Islet precursor cell (in vitro differentiated cells): ENCODE measurements at places on chromosomes 4 and X.

GRCh38 chr4:168656055-168656660, 159.3 kb downstream of the PALLD start:
- DNase-seq, result no peak

DNA sequence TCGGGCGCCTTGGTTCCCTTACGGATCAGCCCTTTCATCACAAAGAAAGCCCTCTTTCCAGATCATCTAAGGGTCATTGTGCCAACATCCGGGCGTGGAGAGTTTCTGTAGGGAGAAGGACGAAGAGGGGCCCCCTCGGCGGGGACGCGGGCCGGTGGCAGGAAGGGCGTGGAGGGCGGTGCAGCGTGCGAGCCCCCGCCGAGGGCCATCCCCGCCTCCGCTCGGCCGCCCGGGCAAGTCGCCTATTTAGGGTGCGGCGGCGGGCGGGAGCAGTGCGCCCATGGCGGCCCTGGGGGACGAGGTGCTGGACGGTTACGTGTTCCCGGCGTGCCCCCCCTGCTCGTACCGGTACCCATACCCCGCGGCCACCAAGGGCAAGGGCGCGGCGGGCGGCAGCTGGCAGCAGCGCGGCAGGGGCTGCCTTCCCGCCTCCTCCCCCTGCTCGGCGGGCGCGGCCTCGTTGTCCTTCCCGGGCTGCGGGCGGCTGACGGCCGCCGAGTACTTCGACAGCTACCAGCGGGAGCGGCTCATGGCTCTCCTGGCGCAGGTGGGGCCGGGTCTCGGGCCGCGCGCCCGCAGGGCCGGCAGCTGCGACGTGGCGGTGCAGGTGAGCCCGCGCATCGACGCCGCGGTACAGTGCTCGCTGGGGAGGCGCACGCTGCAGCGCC, at the start of gene ZAR1:
ZAR1 (plus strand) TSS at position 241 of the 668 bp plus-strand sequence; CDS start at position 281, 40 bp downstream.
- DNase-seq, result no peak

GRCh38 chr4:166252487-166253402, 379.7 kb downstream of the TLL1 start:
- DNase-seq, result no peak

GRCh38 chr4:133929531-133930239, 271.9 kb downstream of the PABPC4L start:
- no peak for DNase-seq

GRCh38 chr4:121551881-121552280, 144.9 kb downstream of the ANXA5 start:
- DNase-seq, result no peak

GRCh38 chr4:186137196-186137794, 32.8 kb downstream of the FAM149A start:
- DNase-seq, result no peak

- DNase-seq, result no peak
Measured at GRCh38 chr4:110211007-110211769, 12.8 kb upstream of the ELOVL6 start.

DNA sequence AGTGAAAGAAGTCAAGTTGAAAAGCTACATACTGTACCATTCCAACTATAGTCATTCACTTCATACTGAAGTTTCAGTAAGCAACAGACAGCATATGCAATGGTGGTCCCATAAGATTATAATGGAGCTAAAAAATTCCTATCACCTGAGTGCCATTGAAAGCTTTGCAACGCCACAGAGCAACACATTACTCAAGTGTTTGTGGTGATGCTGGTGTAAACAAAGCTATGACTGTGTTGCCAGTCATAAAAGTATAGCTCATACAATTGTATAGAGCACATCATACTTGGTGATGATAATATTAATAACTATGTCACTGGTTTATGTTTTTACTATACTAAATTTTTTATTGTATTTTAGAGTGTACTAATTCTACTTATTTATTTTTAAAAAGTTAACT, 78.9 kb downstream of the NAF1 start:
- DNase-seq, result no peak

- no peak for DNase-seq
Measured at GRCh38 chr4:164780839-164781238, 26.9 kb downstream of the SMIM31 start.

DNA sequence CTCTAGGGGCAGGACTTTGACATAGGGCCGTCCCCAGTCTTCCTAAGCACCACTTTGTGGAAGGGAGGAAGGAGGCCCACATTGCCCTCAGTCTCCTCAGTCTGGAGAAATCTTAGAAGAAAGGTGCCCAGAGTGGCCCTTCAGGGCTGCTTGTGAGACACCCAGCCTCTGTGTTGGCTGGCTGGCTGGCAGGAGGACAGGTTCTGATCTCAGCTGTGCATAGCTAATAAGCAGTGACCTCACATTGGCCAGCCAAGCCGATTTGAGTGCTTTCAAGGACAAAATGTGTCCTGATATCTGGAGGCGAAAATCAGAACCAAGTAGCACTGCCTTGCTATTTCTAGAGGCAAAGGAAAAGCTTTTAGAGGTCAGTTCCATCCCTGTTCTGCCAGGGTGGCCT, 211.5 kb downstream of the BCOR start:
- DNase-seq, result no peak

DNA sequence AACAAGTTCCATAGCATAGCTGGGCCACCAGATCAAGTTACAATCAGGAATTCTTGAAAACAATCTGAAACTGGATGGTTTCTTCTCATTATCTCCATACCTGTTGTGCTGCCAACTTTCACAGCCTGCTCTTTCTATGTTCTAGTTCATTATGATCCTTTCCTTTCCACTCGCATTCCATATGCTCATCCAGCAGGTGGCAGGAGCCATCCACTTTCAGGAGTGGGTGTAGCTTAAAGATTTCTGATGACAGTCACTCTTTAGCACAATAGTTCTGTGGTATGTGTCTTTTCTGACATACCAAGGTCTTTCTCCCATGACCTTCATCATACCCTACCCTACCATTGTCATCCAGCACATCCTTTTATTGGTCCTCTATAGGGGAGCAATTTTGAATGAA, 46.4 kb downstream of the PAGE2 start:
- peak; percentile 55 for DNase-seq

DNA sequence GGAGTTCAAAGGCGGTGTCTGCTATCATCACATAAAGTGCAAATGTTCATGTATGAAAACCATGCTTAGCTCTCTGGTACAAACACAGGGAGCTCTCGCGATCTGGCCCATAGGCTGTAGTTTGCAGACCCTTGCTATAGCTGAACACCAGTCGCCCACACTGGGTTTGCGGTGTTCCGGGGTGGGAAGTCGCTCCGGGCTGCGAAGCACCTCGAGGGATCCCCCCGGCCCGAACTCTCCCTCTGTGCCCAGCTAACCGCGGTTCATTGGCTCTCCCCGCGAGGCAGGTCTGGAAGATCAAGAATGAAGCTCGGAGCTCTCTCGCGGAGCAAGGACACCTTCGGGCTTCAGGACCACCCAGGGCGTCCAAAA, 341 bp upstream of the PRPS2 start:
- DNase-seq, result no peak
